Cerebellar cortex (tissue), 1 donor: ENCODE measurements at places on chromosomes 2 and 18.

DNA sequence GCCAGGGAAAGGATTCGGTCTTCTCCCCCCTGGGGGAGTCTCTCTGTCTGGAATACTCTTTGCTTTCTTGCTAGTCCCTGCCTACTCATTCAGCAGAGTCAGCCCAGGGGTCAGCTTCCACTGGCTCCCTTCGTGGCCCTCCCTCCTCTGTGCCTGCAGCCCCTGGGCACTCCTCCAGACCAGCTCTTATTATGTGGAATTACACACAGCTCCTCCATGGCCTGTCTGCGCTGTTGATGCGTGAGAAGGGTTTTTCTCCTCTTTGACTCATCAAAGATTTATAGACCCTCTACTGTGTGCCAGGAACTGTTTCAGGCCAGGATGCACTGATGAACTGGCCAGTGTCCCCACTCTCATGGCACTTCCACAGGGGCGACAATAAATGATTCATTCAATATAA, 44.4 kb downstream of the ST8SIA5 start:
- peak; percentile 55 for DNase-seq

DNA sequence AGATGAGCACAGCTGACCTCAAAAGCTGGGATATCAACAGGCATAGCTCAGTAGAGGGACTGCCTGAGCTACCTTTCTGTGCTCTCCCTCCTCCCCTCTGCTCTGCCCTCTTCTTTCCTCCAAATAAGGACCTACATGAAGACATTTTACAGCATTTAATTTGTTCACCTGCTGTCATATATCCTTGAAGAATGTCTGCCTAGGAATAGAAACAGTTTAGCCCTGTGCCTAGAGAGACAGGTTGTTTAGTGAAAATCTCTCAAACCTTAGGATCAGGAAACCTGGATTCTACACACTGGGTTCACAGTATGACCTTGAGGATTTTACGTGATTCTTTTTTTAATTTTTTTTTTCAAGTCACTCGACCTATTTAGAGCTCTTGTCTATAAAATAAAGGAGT, 213.0 kb upstream of the SETBP1 start:
- DNase-seq = no peak

GRCh38 chr2:127508631-127509034, 17.7 kb downstream of the IWS1 start:
- peak; percentile 51 for DNase-seq

DNA sequence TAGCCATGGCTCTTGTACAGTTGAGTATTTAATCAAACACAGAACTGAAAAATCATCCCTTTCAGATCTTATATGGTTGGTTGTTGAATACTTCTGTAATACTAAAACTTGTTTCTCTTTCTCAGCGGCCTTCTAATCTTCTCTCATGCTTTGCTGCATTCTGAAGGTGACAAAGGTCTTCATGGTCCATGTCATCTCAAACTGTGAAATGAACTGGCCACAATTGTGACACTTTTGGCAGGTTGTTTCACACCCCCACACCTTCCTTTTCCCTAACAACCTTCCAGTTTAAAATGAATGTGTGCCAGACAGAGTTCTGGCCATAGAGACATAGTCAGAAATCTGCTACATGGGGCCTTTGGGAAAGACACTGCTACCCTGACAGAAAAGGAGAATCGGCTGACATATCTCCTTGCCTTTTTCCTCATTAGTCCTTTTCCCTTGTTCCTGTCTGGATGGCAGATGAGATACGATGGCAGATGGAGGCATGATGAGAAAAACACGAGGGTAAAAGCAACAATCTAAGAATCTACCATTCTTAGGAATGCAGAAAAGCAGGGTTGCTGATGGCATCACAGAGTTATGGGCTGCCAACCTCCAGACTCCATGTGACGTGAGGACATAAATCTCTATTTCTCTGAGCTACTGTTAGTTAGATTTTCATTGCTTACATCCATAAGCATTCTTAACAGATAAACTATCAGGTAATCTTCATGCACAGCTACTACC, 106.5 kb downstream of the PIGN start:
- peak; percentile 31 for DNase-seq

- no peak for DNase-seq
Observed at GRCh38 chr18:78713726-78714125, 265.9 kb upstream of the SALL3 start.

- DNase-seq = no peak
Observed at GRCh38 chr18:2351126-2351850, 220.0 kb downstream of the METTL4 start.

- DNase-seq = no peak
Observed at GRCh38 chr2:36394804-36395203, 39.2 kb downstream of the CRIM1 start.

DNA sequence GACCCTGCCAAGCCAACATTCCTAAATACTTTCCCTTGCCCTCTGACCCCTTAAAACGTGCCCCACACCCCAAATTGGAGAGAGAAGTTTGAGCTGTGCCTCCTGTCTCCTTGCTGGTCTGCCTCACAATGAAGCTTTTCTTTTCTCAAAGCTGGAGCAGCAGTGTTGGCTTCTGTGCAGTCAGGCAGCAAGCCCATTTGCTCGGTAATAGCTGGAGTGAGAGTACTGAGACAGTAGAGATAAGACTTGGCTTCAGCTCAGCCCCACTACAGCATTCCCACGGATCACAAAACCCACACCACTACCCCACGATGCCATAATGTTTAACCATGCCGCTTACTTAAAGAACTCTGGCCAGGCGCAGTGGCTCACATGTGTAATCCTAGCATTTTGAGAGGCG, 73.0 kb downstream of the NCAPH start:
- DNase-seq = peak; percentile 77

DNA sequence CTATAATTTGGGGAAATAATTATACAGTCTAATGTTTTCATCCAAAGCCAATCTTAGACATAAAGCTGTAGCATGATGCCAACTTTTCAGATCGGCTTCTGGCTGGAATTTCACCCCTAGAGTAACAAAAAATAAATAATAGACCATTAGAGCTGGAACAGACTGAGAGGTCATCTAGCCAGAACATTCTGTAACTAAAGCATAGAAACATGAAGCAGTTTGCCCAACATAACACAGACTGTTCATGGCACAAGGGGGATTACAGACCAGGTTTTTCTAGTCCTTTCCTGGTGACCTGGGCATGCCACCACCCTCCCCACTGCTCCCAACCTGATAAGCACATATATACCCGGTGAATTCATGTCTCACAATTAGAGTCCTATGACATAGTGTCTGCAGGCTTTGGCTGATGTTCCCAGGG, 116.4 kb upstream of the PPP1CB start:
- DNase-seq = no peak

DNA sequence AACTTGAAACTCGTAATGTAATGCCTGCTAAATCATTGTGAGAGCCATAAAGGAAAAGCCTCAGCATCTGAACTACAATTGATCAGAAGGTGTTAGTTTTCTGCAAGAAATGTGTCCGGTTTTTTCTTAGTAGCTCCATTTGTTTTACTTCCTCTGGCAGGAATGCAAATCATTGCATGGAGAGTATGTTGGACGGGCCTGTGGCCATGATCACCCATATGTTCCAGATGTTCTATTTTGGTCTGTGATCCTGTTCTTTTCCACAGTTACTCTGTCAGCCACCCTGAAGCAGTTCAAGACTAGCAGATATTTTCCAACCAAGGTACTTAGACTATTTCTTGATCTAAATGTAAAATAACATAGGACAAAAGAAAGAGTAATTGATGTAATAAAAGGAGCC, 126.6 kb downstream of the DPP4 start:
- no peak for DNase-seq

DNA sequence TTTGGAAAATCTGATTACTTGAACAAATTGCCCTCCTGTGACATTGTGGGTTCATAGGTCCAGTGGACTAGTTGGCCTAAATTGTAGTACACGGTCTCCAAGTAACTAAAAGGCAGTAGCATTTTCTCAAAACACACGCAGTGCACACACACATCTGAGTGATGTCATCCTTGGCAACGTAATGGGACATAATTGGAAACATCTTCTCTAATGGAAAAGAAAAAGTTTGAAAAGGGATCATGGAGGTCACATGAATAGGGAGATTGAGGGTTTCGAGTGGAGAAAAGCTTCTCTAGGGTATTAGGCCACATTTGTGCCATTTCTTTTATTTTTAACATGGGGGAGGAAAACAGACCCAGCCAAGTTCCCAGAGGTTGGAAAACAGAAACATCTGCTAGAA, 93.3 kb downstream of the MAP4K4 start:
- no peak for DNase-seq

- no peak for DNase-seq
Observed at GRCh38 chr18:24322584-24323136, 75.0 kb downstream of the OSBPL1A start.

- DNase-seq = peak; percentile 6
Observed at GRCh38 chr2:180707884-180708205, 272.6 kb upstream of the UBE2E3 start.

DNA sequence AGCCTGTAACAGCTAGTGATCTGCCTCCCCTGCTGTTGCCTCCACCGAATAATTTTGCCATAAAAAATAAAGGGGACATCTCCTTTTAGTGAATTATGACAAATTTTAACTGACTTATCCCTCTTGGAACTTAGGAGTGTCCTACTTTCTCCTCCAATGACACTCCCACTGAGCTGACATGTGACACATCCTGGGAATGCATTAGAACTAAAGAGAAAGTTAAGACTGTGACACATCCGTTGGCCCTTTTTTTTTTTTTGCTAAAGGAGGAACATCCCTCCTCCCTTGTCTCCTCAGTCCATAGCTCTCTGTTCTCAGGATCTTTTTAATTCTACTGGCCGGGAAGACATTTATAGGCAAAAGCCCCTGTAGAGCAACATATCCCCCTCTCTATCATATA, 268.2 kb downstream of the NRXN1 start:
- DNase-seq = no peak

DNA sequence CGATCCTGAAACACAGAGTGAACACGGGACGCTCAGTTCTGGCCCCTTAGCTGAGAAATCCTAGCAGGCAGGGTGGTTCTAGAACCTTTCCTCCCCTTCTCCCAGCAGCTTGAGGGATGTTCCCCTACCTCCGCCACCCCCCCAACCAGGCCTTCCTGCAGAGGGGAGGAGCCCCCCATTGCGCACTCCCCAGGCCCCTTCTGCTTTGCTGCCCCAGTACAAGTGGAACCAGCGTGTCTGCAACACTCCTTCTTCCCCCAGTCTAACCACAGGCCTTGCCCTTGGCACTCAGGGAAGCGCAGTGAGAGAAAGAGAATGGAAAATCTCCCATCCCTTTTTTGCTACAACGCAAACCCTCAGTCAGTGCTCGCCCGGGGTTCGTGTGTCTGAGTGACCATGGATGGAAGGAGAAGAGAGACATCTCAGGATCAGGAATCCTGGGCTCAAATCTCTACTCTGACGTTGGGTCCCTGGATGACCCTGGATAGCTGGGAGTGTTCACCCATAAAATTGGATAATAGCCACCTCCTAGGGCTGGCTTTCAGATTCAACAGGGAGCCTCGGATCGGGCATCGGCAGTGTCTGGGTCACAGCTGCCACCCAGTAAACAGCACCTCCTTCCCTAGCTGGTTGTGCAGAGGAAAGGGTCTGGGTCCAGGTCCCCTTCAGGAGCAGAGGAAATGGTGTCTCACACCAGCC, 3.7 kb downstream of the NPPC start:
- no peak for DNase-seq

DNA sequence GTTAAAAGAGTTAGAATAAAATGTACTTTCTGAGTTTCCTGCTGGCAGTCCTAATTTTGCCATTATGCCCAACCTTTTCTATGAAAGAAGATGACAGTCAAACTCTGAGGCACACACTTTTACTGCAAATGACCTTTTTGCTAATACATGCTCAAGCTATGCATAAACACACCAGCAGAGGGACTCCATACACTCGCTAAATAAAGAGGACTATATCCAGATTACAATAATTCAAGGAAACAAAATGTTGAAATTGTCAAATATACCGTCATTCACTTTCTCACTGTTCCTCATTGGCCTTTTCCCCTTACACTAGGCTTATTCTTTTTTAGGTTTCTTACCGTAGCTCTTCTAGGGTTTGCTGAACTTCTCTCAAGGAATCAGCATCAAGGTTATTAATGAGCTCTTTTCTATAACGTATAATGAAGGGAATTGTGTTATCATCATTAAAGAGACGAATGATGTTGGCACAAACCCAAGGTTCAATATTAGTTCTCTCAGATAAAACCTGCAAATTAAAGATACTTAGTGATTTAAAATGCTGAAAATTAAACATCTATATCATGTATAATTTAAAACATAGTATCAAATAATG, 25.7 kb downstream of the SRBD1 start:
- DNase-seq = peak; percentile 48

DNA sequence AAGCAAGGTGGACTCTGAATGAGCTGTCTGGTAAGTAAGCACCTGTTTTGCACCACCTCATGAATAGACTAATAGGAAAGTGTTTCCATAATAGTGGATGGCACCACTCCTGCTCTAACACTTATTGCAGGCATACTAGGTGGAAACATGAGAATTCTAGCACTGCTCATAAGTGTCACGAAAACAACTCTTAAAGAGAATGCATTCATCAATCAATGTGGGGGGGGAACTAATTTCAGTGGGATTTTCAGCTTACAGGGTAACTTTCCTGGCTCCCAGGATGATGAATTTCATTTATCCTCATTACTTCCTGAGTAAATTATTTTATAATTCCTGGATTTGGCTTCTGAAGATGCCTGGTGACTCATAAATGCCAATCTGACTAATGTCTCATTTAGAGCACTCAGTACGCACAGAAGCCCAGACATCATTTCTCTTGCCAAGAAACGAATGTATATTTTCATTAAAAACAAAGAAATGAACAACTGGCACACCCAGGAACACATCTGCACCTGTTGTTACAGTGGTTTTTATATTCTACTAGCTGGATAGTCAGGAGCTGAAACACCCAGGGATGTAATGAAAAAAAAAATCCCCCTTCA, 129.6 kb downstream of the PID1 start:
- DNase-seq = no peak

DNA sequence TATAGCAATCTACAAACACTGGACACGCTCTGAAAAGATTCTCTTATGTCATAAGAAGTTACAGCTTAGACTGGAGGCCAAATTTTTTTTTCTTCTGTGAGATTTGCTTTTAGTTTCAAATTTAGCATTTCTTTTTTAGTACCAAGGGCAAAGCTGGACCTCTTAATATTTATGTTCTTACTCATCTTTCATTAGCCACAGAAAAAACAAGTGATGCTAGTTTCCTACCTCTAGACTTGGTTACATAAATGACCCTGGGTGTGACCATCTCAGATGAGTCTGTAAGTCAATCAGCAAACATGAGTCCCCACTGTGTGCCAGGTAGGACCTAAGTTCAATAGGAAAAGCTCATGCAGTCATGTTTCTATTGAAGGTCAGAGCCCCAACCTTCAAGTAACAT, 94.4 kb downstream of the MEP1B start:
- no peak for DNase-seq

DNA sequence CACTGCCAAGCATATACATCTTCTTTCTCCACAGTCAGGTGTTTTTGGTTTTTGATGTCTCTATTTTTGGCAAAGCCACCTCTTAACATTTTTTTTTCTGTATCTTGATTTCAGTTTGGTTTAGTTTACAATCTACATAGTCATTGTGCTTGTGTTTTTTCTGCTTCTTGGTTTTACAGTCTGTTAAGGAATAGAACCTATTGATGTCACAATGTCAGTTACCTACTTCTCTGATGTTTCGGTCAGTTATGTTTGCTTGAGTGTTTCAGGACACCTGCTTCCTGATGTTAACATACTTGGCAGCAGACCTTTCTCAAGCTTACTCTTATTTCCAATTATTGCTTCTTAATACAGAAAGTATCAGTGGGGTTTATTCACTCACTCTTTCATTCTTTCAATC, 253.3 kb downstream of the SPAG16 start:
- DNase-seq = no peak

GRCh38 chr2:23591111-23591510, 206.1 kb downstream of the KLHL29 start:
- no peak for DNase-seq
